ENCODE measurements at places on chromosomes 1 and 21.

GRCh38 chr21:15701830-15702229 lies 28.0 kb upstream of the USP25 start:
- no peak for DNase-seq

DNA sequence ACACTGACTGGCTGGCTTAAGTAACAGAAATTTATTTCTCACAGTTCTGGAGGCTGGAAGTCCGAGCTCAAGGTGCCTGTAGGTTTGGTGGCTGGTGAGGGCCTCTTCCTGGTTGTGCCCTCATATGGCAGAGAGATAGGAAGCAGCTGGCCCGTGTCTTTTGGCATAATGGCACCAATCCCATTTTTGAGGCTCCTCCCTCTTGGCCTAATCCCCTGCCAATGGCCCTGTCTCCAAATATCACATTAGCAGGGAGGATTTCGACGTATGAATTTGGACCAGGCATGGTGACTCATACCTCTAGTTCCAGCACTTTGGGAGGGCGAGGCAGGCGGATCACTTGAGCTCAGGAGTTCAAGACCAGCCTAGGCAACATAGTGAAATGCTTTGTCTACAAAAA lies 37.4 kb downstream of the AGPAT3 start:
- DNase-seq, result no peak

DNA sequence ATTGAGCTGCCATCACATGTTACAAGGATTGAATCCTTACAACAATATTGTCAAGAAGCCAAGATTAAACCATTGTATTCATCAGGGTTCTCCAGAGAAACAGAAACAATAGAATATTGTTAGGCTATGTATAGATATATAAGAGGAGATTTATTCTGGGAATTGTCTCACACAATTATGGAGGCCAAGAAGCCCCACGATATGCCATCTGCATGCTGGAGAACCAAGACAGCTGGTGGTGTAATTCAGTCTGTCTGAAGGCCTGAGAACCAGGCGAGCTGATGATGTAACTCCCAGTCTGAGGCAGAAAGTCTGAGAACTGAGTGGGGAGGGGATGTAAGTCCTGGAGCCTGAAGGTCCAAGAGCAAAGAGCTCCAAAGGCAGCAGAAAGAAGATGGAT lies 14.5 kb upstream of the TTF2 start:
- DNase-seq, result no peak

- DNase-seq, result no peak
Measured at GRCh38 chr1:222392556-222392955, 155.3 kb downstream of the HHIPL2 start.

DNA sequence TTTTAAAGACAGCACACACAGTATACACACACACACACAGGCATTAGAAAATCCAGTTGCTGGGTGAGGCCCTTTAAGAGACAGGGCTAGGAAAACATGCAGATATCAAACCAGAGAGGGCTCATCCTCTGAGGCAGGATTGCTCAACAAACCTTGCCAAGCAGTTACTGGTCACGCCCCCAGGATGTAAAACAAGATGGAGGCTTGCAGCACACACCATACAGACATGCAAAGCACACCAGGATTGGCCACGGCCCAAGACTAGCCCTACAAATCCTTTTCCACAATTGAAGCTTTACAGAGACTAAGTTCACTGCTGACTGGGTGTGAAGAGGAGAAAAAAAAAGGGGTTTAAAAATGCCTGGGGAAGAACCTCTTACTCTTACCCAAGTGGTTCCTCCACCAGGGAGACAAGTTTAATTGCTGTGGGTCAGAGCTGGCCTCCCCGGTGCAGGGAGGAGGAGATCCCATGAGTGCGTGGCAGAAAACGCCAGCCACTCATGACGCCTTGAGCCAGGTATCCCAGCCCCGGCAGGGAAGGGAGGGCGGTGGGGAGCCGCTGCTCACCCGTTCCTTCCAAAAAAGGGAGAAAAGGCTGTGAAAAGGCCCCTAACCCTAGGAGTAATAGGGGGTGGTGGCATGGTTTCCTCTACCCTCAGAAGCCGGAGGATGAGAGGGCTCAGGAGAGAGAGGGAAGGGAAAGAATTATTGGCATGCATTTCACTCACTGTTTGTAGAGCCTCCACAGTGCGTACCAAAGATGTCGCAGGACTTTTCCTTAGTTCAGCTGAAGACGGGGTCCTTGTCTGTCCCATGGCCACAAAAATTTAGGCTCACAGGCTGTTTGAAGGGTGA lies 594.6 kb upstream of the ZP4 start:
- no peak for DNase-seq

GRCh38 chr1:10181154-10181553 lies 29.2 kb upstream of the KIF1B start:
- DNase-seq, result no peak

GRCh38 chr1:107294686-107295085 lies 153.8 kb downstream of the NTNG1 start:
- DNase-seq, result no peak

- DNase-seq, result no peak
Measured at GRCh38 chr1:33966346-33967141, 102.7 kb downstream of the HMGB4 start.

GRCh38 chr1:246781212-246781611 lies 57.0 kb downstream of the SCCPDH start:
- DNase-seq, result no peak

DNA sequence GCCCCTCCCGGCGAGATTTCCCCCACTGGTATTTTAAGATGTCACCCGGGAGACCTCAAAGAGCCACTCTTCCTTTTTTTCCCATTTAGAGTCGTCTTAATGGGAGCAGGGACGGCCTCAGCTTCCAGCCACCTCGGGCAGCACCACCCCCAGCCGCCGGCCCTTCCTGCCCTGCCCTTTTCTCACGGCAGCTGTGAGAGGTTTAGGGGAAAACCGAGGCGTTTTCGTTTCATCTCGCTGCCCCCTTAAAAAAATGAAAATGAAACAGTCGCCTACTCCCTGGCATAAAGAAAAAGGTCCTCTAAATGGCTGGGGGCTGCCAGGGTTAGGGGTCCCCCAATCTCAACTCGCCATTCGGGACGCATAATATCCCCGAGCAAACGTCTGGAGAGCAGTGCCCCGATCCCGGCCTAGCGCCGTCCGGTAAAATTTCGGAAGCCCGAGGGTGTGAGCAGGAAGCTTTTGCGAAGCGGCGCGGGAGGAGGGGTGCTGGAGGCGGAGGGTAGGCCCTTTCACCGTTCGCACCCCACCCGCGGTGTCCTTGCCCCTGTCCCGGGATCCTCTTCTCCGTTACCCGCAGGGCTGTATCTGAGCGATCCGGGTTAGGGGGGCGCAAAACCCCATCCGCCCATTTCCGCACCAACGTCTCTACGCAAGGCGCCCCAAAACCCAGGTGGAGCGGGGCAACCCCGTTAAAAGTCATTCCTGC lies 1.2 kb downstream of the RUNX3 start:
- DNase-seq, result no peak

GRCh38 chr1:116075990-116076389 lies 35.2 kb upstream of the MAB21L3 start:
- no peak for DNase-seq

DNA sequence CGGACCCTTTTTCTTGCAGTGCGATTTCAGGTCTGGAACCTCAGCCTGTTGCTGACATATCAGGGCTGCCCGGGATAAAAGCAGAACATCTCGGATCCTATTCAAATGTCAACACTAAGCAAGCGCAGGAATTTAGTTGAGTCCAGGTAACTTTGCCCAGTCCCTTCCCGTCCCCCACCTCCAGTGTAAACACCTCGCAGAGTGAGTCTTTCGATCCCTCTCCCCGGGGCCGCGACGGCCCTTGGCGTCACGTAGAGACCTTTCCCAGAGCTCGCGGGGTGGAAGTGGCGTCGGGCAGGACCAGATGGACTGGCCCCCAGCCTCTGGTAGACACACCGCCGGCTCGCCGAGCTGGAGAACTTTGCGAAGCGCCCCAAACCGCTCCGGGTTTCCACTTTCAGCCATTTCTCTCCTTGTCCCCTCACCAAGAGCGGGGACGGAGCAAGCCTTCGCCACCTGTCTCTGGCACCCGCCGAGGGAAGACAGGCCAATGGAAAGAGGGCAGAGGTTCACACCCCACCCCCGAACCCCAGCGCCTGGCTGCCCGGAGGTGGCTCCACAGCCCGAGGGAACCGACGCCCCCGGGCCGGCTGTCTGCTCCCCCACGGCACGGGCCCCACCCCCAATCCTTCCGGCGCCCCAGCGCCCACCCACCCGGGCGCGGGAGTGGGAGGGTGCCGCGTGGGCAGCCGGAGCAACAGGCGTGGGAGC lies 570 bp downstream of the KCND3 start:
- DNase-seq, result no peak

- DNase-seq, result no peak
Measured at GRCh38 chr1:61173118-61173517, 90.8 kb downstream of the NFIA start.

GRCh38 chr1:35691080-35691479 lies 27.6 kb downstream of the C1orf216 start:
- no peak for DNase-seq

GRCh38 chr1:8925406-8925805 lies 20.3 kb upstream of the CA6 start:
- DNase-seq, result no peak

DNA sequence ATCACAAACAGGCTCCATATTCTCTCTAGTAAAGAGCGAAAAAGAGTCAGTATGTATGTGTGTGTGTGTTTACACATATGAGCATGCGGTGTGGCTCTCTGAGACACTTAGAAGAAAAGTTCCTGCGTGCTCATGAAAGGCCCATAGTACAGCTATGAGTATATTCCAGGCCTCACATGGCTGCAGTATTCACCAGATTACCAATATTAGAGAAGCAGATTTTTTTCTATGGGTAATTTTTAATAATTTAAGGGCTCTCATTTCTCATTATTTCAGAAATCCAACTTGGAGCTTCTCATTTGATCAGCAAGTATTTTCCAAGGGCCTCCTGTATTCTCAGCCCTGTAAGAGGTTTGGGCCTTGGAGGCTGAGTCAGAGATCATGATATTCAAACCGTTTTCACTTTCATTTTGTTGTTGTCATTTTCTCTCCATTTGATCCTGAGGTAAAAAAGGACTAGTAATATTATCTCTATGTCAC lies 232.9 kb upstream of the SGIP1 start:
- DNase-seq, result no peak

DNA sequence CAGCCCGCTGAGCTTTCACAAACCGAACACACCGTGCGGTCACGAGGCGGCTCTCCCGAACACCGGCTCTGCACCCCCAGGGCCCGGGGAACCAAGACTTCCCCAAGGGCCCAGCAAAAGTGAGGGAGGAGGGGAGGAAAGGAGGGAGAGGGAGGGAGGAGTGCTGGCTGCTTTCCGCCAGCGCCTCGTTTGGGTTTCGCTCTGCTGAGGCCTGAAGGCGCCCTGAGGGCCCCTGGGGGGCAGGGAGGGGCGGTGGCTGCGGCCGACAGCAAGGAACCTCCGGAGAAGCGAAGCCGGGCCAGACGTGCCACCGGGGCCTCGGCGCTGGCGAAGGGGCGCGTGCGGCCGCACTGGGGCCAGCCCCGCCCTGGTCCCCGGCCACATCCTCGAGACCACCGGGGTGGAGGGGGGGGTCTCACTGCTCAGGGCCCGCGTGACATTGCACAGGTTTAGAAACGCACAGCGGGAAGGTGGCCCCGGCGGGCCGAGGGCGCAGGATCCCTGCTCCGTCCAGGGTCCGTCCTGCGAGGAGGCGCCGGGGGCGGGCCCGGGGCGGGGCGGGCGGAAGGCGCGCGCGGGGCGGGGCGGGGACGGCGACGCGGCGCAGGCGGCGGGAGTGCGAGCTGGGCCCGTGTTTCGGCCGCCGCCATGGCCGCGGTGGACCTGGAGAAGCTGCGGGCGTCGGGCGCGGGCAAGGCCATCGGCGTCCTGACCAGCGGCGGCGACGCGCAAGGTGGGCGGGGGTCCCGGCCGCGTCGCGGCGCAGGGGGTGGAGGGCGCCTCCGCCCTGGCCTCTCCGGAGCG lies at the start of gene PFKL:
PFKL (plus strand) TSS at position 596 of the 804 bp plus-strand sequence; CDS start at position 649, 53 bp downstream.
- DNase-seq, result peak; percentile 77

- DNase-seq, result no peak
Measured at GRCh38 chr1:99497690-99498089, 148.2 kb upstream of the PALMD start.

- DNase-seq, result no peak
Measured at GRCh38 chr21:35326677-35327076, 277.6 kb upstream of the RUNX1 start.

DNA sequence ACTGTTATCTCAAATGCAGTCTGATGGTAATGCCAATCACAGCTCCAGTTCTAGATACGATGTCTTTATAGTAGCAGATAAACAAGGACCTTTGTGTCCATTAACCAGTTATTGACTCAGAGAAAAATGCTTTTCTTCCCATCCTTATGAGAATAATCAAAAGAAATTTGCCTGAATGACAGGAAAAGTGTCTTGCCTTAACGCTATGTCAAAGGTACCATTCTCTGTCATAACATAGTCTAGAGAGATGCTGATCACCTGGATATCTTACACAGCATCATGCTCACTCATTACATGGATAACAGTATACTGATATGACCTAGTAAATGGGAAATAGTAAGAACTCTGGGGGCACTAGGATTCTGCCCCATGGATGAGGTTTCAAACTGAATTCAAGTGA lies 151.7 kb upstream of the NEGR1 start:
- no peak for DNase-seq

GRCh38 chr1:98286656-98287055 lies 365.8 kb upstream of the DPYD start:
- no peak for DNase-seq

GRCh38 chr1:226432586-226433340 lies 24.9 kb upstream of the PARP1 start:
- DNase-seq, result no peak

GRCh38 chr1:117113199-117113598 lies 8.3 kb downstream of the TRIM45 start:
- DNase-seq, result no peak

GRCh38 chr1:21670059-21670881 lies 1.1 kb upstream of the RAP1GAP start:
- no peak for DNase-seq

- no peak for DNase-seq
Measured at GRCh38 chr21:32359719-32360260, 33.0 kb downstream of the URB1 start.

- DNase-seq, result no peak
Measured at GRCh38 chr1:64340361-64340760, 129.6 kb upstream of the CACHD1 start.

GRCh38 chr1:147109762-147110161 lies 62.5 kb downstream of the PRKAB2 start:
- no peak for DNase-seq

GRCh38 chr21:24729568-24729967 lies 877.7 kb downstream of the MRPL39 start:
- DNase-seq, result no peak

- DNase-seq, result no peak
Measured at GRCh38 chr1:36951761-36952160, 82.6 kb downstream of the GRIK3 start.

Data from activated T-cell treated with anti-CD3 and anti-CD28 coated beads for 48 hours (primary cell).